Stimulated activated CD8-positive, alpha-beta memory T cell treated with anti-CD3 and anti-CD28 coated beads, Interleukin-7, amount 100 ng/mL, for 1 hour (primary cell): ENCODE measurements at places on chromosomes 7 and 10.

- DNase-seq, result no peak
These were observed 98.3 kb downstream of the GLI3 start for GRCh38 chr7:42138691-42139090.

DNA sequence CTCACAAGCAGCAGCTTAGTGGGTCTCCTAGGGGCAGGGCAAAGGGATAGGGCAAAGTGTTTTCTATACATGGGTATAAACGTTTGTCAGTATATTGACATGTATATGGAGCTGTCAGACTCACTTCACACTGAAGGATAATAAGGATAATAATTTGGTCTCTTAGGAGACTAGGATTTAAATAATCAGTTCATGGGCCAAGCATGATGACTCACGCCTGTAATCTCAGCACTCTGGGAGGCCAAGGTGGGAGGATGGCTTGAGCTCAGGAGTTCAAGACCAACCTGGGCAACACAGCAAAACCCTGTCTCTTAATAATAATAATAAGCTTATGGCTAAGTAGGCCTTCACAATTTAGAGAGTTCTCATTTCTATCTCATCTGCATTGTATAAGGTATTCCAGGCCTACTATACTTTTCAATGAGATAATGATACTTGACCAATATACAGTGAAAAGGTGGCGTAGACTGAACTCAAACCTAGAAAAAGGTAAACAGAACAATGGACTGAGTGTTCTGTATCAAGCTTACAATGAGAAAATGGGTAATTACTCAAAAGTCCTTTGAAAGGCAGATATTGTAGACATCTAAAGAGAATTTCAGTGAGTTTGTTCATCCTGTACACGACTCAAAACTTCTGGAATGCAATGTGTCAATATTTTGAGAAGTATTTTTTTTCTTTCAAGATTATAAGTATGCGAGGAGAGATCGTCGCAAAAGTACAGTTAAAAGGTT is 7.0 kb downstream of the GSAP start:
- DNase-seq, result no peak

- DNase-seq, result no peak
These were observed 374.6 kb downstream of the KIF20B start for GRCh38 chr10:90075995-90076394.

GRCh38 chr7:88155756-88156155 is 64.1 kb downstream of the SRI start:
- no peak for DNase-seq
